Fibroblast of mammary gland (primary cell): ENCODE measurements at places on chromosomes 3 and 15.
A peak's percentile ranks its signal among the peaks of the same experiment; 100 is the strongest.

DNA sequence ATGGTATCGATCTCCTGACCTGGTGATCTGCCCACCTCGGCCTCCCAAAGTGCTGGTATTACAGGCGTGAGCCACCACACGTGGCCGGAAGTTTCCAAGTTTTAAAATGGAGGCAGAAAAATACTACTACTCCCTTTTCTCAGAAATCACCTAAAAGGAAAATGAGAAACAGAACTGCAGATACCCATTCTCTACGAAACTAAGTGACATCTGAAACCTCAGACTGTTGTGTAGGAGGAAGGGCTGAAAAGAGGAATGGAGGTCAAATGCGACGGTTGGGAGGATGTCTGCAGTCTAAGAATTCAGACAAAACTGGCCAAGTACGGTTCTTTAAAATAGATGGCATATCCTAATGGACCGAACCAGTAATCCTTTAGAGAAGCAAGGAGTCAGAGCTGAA, 24.1 kb downstream of the WDR48 start:
- no peak for DNase-seq

- no peak for DNase-seq
These were observed 227.4 kb upstream of the STT3B start for GRCh38 chr3:31305340-31305739.

DNA sequence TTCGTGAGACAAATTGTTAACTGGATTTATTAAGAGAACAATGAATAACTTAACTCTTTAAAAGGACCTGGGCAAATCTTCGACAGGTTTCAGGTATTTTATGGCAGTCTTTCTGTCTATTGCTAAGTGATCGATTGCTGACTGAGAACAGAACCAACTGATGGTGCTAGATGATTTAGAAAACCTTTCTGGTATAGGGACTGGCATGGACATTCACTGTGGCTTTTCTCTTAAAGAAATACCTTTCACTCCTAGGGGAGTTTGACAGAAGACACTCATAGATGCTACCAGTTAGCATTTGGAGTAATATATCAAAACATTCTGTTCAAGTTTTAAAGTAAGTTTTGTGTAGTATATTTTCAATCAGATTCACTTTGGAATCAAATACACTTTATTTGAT, 654 bp downstream of the PPARG start:
- no peak for DNase-seq

GRCh38 chr3:128804017-128804810, 75.2 kb upstream of the ACAD9 start:
- DNase-seq = peak; percentile 51

DNA sequence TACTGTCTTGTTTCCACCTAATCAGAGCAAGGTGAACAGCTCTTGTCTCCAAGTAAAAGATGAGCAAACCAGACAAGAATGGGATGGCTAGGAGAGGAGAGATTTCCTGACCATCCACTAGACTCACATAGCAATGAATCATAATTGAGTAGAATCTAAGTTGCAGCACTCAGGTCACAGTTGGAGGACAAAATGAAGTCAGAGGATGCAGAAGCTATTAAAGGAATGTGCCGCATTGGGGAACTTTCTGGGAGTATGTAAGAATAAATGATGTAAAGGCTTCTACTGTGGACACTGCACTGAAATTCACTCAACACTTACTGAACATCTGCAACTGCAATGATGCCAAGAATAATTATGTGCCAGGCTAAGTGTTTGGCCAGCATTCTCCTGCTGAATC, 217.4 kb upstream of the WNT5A start:
- no peak for DNase-seq

DNA sequence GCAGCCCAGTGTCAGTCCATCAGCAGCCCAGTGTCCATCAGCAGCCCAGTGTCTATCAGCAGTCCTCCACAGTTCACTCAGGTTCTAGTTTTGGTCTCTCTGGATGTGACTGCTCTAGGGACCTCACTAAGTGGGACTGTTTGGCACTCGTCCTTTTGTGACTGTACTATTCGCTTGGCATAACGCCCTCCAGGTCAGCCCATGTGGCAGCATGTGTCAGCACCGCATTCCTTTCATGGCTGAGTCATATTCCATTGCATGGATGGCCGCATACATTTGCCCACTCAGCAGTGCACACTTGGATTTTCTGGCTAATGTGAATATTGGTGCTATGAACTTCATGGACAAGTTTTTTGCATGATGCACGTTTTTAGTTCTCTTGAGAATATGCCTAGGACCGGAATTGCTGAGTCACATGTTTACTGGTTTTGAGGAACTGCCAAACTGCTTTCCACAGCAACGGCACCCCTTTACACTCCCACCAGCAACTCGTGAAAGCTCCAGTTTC, 16.4 kb downstream of the CHST13 start:
- peak; percentile 96 for DNase-seq

DNA sequence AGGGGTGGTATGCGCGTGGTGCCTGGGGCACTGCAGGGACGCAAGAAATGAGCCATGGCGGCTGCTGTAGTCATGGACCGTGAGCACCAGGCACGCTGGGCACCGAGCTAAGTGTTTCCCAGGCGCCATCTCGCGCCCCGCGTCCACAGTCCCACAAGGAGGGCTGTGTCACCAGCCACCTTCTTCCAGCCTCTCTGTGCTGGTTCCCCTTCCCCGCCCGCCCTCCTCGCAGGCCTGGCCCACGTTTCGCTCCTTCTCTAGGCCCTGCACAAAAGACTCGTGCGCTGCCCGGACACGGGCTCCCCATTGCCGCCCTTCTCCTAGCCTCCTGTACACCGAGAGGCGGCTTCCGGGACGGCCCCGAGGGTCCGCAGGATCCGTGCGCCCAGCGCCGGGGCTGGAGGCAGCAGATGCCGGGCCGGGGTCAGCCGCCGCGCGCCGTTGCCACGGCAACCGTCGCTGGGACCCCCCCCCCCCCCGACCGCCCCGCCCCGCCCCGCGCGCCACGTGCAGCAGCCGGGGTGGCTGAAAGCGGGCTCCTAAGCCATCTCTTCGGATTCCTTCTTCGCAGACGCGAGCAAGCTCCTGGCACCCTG, 113.4 kb downstream of the SRGAP3 start:
- no peak for DNase-seq

DNA sequence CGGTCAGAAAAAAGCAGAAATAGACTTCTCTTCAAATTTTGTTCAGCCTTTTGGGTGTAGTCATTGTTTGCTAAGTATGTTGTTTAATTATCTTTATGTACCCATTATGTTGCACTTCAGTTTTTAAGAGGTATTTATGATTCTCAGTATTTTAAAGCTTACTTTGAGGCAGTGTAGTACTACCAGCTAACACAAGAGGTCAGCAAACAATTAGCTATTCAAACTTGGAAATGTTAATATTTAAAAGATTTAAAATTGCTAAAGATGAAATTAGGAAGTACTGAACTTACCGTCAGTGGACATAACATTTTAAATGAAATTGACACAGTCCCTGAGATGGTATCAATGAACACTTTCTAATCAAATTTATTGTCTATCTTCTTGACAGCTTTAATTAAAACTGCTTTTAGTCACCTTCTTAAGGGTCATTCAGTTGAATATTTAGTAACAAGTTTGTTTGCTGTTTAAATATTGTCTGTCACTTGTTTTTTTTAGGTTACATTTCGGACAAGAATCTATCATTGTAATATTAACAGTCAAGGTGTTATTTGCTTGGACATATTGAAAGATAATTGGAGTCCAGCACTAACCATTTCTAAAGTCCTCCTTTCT, 28.1 kb downstream of the NKIRAS1 start:
- peak; percentile 59 for DNase-seq

DNA sequence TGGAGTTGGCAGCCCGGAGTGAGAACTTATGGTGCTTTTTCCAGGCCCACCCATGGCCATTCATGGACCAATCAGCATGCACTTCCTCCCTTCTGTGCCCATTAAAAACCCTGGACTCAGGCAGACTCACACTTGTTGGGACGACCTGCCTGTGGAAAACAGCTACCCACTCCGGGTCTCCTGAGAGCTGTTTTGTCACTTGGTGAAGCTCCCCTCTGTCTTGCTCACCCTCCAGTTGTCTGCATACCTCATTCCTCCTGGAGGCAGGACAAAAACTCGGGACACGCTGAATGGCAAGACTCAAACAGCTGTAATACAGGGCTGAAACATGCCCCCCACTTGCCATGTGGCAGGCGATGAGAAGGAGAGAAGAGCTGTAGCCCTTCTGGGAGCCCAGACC, 35.2 kb downstream of the ROPN1B start:
- no peak for DNase-seq

DNA sequence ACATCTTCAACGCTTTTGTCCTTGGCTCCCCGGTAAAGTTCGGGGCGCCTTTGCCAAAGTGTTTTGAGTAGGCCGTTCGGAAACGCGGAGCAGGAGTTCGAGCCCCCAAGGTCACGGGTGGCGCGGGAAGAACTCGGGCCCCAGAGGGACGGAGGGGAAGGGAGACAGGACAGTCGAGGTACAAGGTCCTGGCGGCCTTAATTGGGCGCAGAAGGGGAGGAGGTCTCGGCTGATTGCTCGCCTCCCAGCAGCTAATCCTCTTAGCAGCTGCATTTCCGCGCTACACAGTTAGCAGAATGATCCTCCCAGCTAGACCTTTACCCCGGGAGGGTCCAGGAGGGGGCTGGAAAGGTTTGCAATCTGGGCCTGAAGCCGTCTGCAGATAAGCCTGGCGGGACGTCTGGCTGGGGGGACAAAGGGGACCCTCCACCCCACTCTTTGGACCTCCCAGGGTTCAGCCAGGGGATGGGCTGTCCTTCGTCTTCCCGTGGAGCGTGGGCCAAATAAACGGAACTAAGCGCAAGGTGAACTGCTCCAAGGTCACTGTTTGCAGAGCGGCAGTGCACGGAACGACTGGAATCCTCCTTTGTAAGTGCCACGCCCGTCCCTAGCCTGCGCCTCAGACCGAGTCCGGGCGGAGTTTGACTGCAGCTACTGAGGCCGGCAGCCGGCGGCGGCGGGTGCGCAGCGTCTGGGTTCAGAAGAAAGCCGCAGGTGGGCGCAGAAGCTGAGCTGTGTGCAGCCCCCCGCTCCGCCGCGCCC, 7.2 kb downstream of the EOMES start:
- DNase-seq = no peak

- DNase-seq = no peak
These were observed 305.7 kb upstream of the MDFIC2 start for GRCh38 chr3:70618151-70618550.

DNA sequence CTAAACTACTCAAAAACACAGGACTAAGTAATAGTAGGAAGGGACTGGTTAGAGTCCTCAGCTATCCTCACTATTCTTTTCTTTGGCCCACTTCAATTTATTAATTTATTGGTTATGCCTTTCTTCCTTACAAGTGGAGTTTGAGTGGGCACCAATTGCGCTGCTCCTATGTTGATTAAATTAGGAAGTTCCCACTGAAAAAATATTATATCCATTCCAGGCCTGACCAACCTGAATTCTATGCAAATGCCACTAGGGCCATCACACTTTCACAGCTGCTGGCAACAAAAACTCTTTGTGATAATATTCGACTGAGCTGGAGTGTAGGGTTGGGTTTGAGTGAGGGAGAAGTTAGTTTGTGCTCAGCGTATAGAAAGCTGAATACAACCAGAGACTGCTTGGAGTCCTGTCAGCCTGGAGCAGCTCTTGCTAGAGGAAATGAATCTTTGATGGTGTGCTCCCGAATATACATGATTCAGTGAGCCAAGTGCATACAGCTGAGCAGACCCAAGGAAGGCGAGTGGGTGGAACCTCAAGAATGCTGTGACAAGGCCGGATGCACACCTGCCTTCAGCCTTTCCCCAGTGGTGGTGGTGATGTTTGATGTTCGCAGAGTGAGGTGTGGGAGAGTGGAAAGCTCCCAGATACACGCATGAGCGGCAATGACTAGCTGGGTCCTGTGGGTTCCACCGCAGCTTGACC, 1.5 kb downstream of the ARHGEF3 start:
- no peak for DNase-seq

DNA sequence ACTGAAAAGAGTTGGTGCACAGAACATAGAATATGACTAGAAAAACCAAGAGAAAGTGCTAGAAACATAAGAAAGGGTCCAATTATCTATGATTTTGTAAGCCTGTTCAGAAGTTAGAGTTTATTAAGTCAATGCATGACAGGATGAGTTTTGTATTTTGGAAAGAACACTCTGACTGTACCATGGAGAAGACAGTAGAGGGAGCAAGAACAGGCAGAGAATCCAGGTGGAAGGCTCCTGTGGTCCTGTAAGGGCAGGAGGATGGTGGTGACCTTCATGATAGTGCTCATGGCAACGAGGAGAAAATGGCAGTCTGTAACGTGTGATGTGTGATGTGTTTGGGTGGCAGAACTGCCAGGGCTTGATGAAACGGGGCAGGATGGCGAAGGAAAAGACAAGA, 249.1 kb downstream of the CTNNB1 start:
- DNase-seq = no peak

GRCh38 chr3:126433105-126433430, 38.4 kb downstream of the CFAP100 start:
- DNase-seq = no peak

DNA sequence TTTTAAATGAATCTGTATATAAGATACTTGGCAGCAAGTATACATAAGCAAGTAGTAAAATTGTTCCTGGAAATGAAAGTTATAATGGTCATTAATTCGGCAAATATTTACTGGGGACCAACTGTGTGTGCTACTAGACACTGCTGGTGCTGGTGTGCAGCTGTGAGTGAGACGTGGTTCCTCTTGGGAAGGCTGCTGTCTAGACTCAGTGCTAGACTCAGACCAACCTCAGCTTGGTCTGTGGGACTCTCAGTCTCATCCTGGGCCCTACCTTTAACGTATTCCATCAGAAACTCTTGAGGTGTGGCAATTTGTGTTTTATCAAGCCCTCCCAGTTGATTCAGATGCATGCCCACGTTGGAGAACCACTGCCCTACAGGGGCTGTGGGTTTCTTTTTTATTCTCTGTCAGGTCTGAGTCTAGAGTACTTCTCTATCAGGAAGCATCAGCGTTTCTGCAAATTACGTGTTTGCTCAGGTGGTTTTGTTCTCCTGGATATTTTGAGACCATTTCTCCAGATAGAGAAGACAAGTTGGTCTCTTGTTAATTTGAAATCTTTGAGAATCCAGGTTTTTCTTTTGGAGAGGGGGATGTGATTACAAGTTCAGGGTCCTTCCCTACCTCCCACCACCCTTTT, 6.8 kb downstream of the TLNRD1 start:
- DNase-seq = no peak

- no peak for DNase-seq
These were observed 870 bp upstream of the TMEM40 start for GRCh38 chr3:12759693-12760565.

GRCh38 chr15:74636984-74637383, 21.3 kb downstream of the CLK3 start:
- DNase-seq = no peak

GRCh38 chr3:12877040-12877439, 35.7 kb upstream of the RPL32 start:
- DNase-seq = no peak
